ENCODE measurements at places on chromosomes 11 and 22.

DNA sequence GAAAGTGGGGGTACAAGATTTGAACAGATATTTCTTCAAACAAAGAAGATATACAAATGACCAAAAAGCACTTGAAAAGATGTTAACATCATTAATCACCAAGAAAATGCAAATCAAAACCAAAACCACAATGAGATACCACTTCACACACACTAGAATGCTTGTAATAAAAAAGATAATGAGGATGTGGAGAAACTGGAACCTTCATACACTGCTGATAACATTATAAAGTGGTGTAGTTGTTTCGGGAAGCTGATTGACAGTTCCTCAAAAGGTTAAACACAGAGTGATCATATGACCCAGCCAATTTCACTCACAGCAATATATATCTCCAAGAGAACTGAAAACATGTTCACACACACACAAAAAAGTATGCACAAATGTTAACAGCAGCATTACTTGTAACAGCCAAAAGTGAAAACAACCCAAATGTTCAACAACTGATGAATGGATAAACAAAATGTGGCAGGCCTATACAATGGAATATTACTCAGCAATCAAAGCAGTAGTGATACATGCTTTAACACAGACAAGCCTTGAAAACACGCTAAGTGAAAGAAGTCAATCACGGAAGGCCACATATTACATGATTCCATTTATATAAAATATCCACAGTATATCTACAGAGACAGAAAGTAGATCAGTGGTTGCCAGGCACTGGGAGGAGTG is 15.1 kb downstream of the PITPNB start:
- DNase-seq: no peak

DNA sequence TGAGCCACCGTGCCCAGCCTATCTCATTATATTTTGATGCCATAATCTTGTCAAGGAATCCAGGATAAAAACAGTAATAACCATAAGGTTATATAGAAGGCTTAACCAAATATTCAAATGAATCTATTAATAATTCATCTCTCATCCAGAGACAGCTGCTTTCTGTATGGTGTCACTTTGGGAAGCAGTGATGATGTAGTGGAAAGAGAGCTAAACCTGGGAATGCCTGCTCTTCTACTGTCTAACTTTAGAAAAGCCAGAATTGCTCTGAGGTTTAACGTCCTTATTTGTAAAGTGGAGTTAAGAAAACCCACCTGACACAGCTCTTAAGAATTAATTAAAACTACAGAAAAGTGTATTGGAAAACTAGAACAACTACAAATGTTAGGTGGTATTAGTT is 29.3 kb upstream of the OR10D3 start:
- no peak for DNase-seq

GRCh38 chr11:132200353-132200936 is 830.0 kb downstream of the NTM start:
- DNase-seq: no peak

DNA sequence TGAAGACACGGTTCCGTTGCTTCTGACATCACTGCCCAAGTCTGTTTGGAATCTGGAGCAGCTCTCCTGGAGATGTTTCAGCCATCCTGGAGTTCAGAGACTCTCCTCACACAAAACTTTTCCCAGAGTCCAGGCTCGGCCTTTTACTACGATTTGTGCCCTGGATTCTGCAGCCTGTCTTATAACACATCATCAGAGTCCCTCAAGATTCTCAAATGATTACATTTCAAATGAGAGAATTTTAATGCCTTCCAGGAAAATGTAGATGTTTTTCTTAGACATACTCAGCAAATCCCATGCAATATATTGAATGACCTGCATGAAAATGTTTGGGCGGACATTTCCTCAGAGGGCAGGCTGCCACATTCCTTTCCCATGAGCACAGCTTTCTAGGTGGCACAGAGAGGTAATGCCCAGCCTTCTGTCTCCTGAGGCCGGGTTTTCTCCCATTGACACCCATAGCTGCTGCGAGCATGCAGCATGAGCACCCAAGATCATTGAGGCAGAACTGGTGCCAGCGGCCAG is 129.1 kb downstream of the SNX19 start:
- DNase-seq: no peak

GRCh38 chr11:56172256-56172830 is 4.1 kb upstream of the OR5J2 start:
- no peak for DNase-seq

All from H1 (cell line).